Head of caudate nucleus (tissue), 42 donors: ENCODE measurements at places on chromosomes 11 and 22.

- DNase-seq = no peak
These were observed 1019.4 kb downstream of the BRD1 start for GRCh38 chr22:48808038-48808960.

DNA sequence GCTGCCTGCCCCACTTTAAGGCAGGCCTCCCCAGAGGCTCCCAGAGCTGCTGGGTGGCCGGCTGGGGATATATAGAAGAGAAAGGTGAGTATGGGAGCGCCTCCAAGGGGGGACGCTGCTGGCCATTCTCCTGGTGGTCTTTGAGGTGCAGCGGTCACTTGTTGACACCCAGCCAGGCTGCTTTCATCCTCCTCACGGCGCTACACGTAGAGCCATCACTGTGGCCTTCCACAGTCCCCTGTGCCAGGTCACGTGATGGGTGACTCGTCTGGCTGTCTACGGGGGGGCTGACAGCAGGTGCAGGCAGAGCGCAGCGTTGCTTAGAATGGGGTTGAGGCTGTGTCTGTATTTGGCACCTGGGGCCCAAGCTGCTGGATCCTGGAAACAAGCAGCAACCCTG lies 1.9 kb downstream of the ACR start:
- no peak for DNase-seq

- DNase-seq = no peak
These were observed 22.6 kb upstream of the HIPK3 start for GRCh38 chr11:33234397-33235190.

DNA sequence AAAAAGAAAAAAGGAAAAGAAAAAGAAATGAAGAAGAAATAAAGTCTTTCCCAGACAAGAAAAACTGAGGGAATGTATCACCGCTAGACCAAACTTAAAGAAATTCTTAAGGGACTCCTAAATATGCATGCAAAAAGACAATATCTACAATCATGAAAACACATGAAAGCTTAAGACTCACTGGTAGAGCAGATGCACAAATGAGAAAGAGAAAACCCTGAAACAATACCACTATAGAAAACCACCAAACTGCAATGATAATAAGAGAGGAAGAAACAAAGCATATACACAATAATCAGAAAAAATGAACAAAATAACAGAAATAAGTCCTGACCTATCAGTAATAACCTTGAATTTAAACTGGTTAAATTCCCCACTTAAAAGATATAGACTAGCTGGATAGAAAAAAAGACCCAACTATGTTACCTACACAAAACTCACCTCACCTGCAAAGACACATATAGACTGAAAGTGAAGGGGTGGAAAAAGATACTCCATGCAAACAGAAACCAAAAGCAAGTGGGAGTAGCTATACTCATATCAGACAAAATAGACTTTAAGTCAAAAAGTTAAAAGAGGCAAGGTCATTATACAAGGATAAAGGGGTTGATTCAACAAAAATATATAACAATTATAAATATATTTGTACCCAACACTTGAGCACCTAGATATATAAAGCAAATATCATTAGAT lies 61.3 kb upstream of the NARS2 start:
- no peak for DNase-seq

- DNase-seq = no peak
These were observed 10.3 kb downstream of the PLAAT2 start for GRCh38 chr11:63552921-63553320.

GRCh38 chr11:34866375-34866774 lies 49.8 kb downstream of the APIP start:
- no peak for DNase-seq

DNA sequence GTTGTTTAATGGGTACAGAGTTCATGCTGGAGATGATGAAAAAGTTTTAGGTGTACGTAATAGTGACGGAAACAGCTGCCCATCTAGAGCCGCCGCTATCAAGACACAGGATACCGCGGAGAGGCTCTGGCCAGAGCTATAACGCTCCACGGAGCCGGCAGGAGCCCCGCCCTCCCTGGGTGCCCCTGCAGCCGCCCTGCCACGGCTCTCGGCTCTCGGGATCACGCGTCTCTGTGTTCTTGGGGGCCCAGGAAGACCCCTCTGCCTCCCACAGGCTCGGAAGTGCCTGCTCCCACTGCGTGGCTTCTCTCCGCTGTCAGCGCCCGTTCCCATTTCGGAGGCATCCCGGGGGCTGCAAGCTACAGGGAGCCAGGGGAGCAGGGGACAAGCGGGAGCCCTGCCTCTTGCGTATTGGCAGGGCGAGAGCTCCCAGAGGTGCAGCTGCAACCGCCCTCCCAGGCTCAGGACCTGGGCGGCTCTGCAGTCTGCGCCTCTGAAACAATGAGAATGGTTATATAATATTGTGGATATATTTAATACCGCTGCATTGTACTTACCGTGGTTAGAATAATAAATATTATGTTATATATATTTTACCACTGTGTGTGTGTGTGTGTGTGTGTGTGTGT lies 13.7 kb downstream of the GLYATL2 start:
- no peak for DNase-seq

DNA sequence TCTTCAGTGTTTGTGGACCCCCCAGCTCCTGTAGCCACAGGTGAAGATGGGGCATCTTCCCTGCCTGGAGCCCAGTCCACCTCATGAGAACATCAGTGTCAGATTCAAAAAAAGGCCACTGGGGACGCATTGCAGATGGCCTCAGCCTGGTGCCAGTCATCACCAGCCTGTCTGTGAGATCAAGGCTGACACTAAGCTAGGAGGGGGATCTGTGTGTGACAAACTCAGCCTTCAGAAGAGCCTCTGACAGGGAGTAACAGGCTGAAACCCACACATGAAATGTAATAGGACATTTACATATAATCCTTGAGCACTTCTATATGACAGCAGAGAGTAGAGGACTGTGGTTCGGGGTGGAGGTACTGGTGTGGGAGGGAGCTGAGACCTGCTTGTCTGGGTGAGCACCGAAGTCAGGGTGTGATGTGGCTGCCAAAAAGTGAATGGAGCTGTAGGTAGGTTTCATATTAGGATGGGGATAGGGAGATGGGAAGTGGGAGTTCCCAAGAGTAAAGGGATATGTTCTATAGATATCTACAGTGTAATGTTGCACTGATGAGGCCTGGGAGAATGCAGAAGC lies 20.5 kb upstream of the CCDC134 start:
- DNase-seq = no peak

- DNase-seq = no peak
These were observed 7.6 kb downstream of the OR9G1 start for GRCh38 chr11:56706486-56706885.

- DNase-seq = no peak
These were observed 147.8 kb downstream of the COMMD9 start for GRCh38 chr11:36141196-36141953.

DNA sequence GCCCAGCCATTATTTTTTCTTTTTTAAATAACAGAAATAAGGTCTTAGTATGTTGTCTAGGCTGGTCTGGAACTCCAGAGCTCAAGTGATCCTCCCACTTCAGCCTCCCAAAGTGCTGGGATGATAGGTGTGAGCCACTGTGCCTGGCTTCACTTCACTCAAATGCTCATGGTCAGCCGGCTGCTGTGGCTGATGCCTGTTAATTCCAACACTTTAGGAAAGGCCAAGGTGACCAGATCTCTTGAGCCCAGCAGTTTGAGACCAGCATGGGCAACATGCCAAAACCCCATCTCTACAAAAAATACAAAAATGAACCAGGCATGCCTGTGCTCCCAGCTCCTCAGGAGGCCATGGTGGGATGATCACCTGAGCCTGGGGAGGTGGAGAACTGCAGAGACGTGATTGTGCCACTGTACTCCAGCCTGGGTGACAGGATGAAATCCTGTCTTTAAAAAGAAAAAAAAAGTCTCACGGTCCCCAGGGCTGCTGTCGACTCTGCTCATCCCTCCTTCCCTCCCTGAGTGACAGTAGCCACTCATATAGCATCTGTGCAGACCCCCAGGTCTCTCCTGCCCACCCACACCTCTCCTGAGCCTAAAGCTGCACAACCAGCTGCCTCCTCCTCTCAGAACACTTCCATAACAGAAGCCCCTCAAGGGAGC lies 3.6 kb downstream of the YDJC start:
- no peak for DNase-seq

DNA sequence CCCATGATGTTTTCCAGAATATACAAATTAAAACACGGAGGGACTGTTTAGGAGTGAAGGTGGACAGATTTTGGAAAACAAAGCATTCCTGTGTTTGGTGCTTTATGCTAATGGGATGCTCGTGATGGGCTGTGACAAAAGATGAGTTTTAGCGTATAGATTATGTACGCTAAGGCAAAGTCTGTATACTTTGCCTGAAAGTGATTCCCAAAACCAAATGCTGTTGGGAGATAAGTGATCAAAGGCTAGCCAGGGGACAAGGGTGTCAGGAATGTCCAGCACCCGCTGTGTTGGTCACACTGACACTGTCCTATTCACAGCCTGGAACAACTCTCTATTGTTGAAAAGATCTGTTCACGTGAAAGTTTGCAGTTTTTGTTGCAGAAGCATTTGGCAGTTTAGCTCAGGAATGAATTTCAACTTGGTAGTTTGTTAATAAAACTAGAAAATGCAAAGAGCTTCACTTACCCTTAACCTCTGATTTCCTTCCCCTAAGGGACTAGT lies 1.5 kb downstream of the JAM3 start:
- peak; percentile 69 for DNase-seq

GRCh38 chr22:32880505-32880892 lies 79.0 kb downstream of the TIMP3 start:
- DNase-seq = no peak

- DNase-seq = peak; percentile 88
These were observed 324.1 kb upstream of the NCAM1 start for GRCh38 chr11:112637076-112637475.
